ENCODE measurements at places on chromosomes 6 and 20. TPM values are rescaled to one million over a fixed set of nuclear protein-coding genes. Genes with fewer than 3 reads are reported as not detected.

MLIP gene
- 0.43 TPM for total RNA-seq

HTR1B gene
- 2.5 TPM for total RNA-seq

ELOVL4 gene
- 8.8 TPM for total RNA-seq

ATP5F1E gene
- total RNA-seq, result 25.5 TPM

BPIFA1 gene
- total RNA-seq, result not detected

FAXC gene
- total RNA-seq, result 2.7 TPM

CPXM1 gene
- total RNA-seq, result 8.6 TPM

CRYBG1 gene
- 7.8 TPM for total RNA-seq

DNA sequence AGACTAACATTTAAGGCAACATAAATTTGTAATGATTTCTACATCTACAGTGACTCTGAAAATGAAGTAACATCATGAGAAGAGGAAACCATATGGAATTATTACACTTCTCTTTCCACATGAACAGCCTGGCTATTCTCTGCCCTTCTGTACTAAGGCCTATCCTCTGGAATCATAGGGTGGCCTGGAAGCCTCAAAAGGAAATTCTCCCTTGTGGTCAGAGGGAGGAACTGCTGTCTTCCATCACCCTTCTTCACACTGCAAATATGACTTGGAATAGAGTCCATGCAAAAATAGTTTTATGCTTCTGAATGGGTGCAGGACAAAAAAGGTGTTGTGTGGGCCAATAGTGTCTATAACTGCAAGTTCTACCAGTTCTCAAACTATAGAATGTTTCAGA lies 44.6 kb upstream of the SH3BGRL2 start:
- H3K4me3 ChIP-seq, result no peak overlapping the region
- H3K27me3 ChIP-seq, result no peaks in the 10 kb centered on the region
- H3K4me1 ChIP-seq, result no peaks in the 10 kb centered on the region
- H3K36me3 ChIP-seq, result no peaks in the 10 kb centered on the region
- DNase-seq, result no peak
- no peak overlapping the region for H3K27ac ChIP-seq

DNA sequence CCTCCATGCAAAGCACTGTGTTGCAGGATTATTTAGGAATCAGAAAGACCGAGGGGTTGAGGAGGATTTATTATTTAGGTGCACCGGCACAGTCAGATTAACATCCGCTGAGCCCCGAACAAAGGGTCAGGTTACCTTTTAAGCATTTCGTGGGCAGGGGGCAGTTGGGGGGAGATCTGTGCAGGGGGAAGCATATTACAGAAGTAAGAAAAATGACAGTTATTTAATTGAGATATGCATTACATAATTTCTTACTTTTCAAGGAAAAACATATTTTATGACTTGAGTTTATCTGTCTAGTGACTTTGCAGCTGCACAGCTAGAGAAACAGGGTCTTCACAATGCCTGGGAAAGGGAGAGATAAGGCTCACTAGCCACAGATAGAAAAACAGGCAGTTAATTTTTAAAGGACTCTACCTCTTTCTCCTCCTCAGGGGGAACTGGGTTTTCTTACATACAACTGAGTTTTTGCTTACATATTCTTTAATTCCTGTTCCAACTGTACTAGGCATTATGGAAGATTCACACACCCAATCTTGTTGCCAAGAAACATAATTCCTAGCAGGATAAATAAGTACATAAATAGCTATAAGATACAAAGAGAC lies 1.7 kb upstream of the HINT3 start:
- no peaks in the 10 kb centered on the region for H3K27me3 ChIP-seq
- no peaks in the 10 kb centered on the region for H3K36me3 ChIP-seq
- DNase-seq, result no peak
- no peak overlapping the region for H3K27ac ChIP-seq

GRCh38 chr6:44976677-44977641 lies 351.2 kb upstream of the RUNX2 start:
- no peaks in the 10 kb centered on the region for H3K27me3 ChIP-seq
- DNase-seq, result no peak
- H3K4me3 ChIP-seq, result no peak overlapping the region
- no peaks in the 10 kb centered on the region for H3K4me1 ChIP-seq
- H3K36me3 ChIP-seq, result no peaks in the 10 kb centered on the region

- H3K27me3 ChIP-seq, result no peaks in the 10 kb centered on the region
- no peak overlapping the region for H3K4me3 ChIP-seq
- no peaks in the 10 kb centered on the region for H3K36me3 ChIP-seq
Measured at GRCh38 chr6:48983377-48983776, 479.7 kb downstream of the MMUT start.

DNA sequence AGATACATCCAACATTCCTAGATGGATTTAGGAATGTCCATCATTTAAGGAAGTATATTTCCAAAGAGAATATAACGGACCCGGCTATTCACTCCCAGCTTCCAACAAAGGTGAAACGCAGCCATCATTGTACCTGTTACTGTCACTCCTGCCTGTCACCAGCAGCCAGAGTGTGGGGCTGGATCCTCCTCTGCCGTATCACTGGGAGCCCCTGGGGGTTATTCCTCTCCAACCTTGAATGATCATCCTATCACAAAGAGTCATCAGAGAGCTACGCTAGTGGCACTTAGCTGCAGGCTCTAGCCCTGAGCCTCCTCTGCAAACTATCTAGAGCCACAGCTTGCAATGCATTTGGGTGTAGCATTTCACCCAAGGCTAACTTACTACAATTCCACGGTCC lies 73.6 kb upstream of the NHSL1 start:
- no peaks in the 10 kb centered on the region for H3K36me3 ChIP-seq
- no peak overlapping the region for H3K4me3 ChIP-seq
- DNase-seq, result no peak
- no peaks in the 10 kb centered on the region for H3K27me3 ChIP-seq
- H3K27ac ChIP-seq, result no peak overlapping the region
- H3K4me1 ChIP-seq, result no peaks in the 10 kb centered on the region

- DNase-seq, result no peak
- no peak overlapping the region for H3K4me3 ChIP-seq
- H3K27ac ChIP-seq, result no peak overlapping the region
Measured at GRCh38 chr6:14001329-14002012, 76.7 kb downstream of the RNF182 start.

- H3K4me1 ChIP-seq, result no peaks in the 10 kb centered on the region
- no peak for DNase-seq
- H3K36me3 ChIP-seq, result no peaks in the 10 kb centered on the region
- H3K27ac ChIP-seq, result no peak overlapping the region
- H3K27me3 ChIP-seq, result no peaks in the 10 kb centered on the region
Measured at GRCh38 chr6:125377621-125378020, 75.9 kb upstream of the HDDC2 start.

GRCh38 chr6:11803591-11803971 lies 25.0 kb upstream of the ADTRP start:
- no peak overlapping the region for H3K27ac ChIP-seq
- no peaks in the 10 kb centered on the region for H3K36me3 ChIP-seq
- no peak for DNase-seq
- no peaks in the 10 kb centered on the region for H3K4me1 ChIP-seq

DNA sequence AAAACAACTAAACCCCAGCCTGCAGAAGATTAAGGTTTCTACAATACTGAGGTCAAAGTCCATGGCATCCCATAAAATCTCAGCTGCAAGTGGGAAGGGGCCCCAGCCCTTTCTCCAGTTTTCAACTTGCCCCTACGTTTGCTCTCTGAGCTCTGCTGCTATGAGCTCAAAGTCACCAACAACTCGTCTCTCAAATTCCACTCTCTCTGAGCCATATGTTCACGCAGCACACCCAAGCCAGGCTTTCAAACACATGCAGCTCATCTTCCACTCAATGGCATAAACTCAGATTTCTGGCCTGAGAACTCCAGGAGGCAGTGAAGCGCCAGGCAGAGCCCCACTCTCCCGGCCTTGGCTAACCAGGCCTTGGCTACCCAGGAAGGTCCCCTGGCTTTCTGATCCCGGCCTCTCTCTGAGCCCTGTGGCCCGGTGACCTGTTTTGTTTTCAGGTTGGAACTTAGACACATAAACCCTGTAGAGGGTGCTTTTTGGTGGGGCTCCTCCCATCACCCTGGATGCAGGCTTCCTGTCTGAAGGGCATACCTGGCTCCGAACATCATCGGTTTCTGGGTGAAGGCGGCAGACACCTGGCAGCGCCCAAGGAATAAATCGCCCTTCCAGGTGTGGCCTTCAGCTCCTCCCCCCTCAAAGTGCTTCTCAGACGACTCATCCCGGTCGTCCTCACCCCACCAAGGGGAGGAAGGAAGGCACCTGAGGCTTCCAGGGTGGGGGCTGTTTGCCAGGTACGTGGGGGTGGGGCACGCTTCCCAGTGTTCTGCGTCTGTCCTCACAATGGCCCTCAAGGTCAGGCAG lies 12.4 kb downstream of the SLC22A23 start:
- H3K36me3 ChIP-seq, result no peaks in the 10 kb centered on the region
- H3K27me3 ChIP-seq, result no peaks in the 10 kb centered on the region
- no peak overlapping the region for H3K27ac ChIP-seq
- H3K4me3 ChIP-seq, result no peak overlapping the region
- DNase-seq, result no peak

GRCh38 chr6:1322156-1322555 lies 10.3 kb downstream of the FOXQ1 start:
- H3K4me1 ChIP-seq, result no peaks in the 10 kb centered on the region
- no peaks in the 10 kb centered on the region for H3K36me3 ChIP-seq
- no peak for DNase-seq
- no peak overlapping the region for H3K27ac ChIP-seq
- no peaks in the 10 kb centered on the region for H3K27me3 ChIP-seq
- no peak overlapping the region for H3K4me3 ChIP-seq

GRCh38 chr20:24723647-24724352 lies 225.3 kb upstream of the CST7 start:
- H3K4me3 ChIP-seq, result no peak overlapping the region
- no peaks in the 10 kb centered on the region for H3K36me3 ChIP-seq
- no peak for DNase-seq
- no peak overlapping the region for H3K27ac ChIP-seq
- H3K27me3 ChIP-seq, result no peaks in the 10 kb centered on the region
- no peaks in the 10 kb centered on the region for H3K4me1 ChIP-seq

GRCh38 chr20:41094353-41095055 lies 42.8 kb upstream of the PLCG1 start:
- DNase-seq, result no peak
- no peaks in the 10 kb centered on the region for H3K36me3 ChIP-seq
- H3K27me3 ChIP-seq, result no peaks in the 10 kb centered on the region
- H3K4me1 ChIP-seq, result no peaks in the 10 kb centered on the region
- H3K27ac ChIP-seq, result no peak overlapping the region

DNA sequence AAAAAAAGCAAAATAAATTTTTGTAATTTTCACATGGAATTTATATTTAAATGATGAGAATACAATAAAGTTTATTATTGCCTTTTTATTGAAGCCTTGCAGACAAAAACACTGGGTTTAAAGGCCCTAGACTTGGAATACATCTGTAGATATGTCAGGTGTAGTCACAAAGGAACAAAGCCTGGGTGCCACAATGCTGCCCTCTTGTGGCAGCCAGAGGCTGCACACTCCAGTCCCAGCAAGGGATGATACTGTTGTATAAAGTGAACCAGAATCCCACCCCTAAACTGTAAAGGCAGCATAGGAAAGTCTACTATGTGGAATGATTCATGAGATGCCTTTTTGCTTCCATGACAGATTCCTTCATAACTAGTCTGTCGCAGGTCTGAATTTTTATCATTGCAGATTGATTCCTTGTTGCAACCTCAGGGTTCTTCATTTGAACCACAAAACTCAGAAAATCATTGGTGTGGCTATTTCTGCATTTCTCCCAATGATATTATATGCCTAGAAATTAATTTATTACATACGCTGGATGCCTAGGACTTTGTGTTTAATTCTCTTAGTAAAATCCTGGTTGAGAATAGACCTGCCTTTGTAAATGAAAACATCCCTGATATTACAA lies 37.0 kb downstream of the MAK start:
- H3K27ac ChIP-seq, result no peak overlapping the region
- H3K27me3 ChIP-seq, result no peaks in the 10 kb centered on the region
- peak; percentile 66 for DNase-seq
- H3K4me1 ChIP-seq, result no peaks in the 10 kb centered on the region
- no peaks in the 10 kb centered on the region for H3K36me3 ChIP-seq

DNA sequence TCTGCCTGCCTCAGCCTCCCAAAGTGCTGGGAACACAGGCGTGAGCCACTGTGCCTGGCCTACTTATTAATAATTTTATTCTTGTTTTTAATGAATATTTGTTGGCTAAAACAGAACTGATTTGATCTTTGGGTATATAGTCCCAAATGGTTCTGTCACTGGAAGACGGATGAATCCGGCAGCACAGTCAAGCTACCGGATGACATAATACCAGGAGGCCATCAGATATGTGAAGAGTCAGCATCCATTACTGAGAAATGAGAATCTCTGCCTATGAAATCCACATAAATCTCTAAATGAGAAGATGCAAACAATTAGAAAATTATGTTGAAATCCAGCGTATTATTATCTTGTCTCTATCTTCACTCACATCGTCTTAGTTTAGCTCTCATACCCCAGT lies 263.0 kb downstream of the EYA4 start:
- no peak for DNase-seq
- H3K4me3 ChIP-seq, result no peak overlapping the region
- H3K36me3 ChIP-seq, result no peaks in the 10 kb centered on the region
- no peaks in the 10 kb centered on the region for H3K27me3 ChIP-seq
- no peak overlapping the region for H3K27ac ChIP-seq

DNA sequence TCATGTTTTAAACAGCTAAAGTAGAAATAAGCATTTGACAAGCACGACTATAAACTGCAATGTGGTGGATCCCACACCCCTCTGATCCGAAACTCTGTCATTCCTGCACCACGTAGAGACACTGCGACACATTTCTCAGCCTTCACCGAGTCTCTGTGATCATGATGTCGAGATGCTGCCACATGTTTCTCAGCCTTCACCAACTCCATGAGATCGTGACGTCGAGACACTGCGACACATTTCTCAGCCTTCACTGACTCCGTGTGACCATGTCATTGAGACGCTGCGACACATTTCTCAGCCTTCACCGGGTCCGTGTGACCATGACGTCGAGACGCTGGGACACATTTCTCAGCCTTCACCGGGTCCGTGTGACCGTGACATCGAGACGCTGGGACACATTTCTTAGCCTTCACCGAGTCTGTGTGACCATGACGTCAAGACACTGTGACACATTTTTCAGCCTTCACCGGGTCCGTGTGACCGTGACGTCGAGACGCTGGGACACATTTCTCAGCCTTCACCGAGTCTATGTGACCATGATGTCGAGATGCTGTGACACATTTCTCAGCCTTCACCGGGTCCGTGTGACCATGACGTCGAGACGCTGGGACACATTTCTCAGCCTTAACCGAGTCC lies 143.0 kb downstream of the TTLL2 start:
- peaks cover 1% of the 10 kb centered on the region for H3K4me1 ChIP-seq
- no peak overlapping the region for H3K27ac ChIP-seq
- no peak for DNase-seq
- H3K36me3 ChIP-seq, result no peaks in the 10 kb centered on the region

DNA sequence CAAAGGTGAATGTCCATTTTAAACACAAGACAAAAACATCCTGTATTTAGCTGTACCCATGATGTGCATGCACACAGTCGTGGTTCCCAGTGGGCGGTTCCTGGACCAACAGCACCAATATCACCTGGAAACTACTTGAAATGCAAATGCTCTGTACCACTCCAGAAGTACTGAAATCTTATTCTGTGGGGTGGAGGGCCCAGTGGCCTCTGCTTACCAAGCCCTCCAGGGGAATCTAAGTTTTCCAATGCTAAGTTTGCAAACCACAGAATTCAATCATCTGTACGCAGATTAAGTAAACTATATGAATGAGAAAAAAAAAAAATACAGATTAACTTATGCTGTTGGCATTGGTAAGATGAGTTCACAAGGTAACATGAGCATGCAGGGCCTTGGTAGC lies 14.1 kb downstream of the TRMT6 start:
- no peaks in the 10 kb centered on the region for H3K36me3 ChIP-seq
- no peak for DNase-seq
- no peak overlapping the region for H3K27ac ChIP-seq
- H3K4me3 ChIP-seq, result no peak overlapping the region
- H3K27me3 ChIP-seq, result no peaks in the 10 kb centered on the region

- H3K27ac ChIP-seq, result no peak overlapping the region
- DNase-seq, result no peak
- no peaks in the 10 kb centered on the region for H3K27me3 ChIP-seq
- no peaks in the 10 kb centered on the region for H3K4me1 ChIP-seq
Measured at GRCh38 chr6:55811074-55811473, 64.3 kb downstream of the BMP5 start.

All from testis (tissue), 5 donors.